ENCODE measurements at places on chromosomes 12 and 14.

DNA sequence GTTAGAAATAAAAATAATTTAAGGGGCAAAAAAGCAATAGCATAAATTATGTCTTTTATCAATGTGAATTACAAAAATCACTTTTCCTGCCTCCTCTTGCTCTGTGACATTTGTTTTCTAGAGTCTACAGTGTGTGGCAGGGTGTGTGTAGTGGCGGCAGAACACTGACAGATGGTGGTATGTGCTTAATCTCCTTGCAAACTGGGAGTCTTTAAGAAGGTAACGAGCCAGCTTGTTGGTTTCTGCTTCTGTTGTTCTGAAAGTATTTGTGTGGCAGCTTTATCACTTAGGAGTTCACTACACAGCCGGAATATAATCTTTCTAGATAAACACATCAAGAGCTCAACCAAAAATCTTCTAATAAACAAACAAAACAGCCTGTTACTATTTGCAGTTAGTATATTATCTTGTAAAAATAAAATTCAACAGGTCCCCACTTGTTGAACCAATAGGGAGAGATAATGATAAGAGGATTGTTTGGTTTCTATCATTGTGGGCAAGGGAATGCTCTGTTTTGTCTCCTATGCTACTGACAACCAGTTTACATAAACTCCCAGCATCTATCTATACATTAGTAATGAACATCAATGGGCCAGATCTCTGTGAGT lies 13.0 kb downstream of the CDKL1 start:
- no peak for DNase-seq

DNA sequence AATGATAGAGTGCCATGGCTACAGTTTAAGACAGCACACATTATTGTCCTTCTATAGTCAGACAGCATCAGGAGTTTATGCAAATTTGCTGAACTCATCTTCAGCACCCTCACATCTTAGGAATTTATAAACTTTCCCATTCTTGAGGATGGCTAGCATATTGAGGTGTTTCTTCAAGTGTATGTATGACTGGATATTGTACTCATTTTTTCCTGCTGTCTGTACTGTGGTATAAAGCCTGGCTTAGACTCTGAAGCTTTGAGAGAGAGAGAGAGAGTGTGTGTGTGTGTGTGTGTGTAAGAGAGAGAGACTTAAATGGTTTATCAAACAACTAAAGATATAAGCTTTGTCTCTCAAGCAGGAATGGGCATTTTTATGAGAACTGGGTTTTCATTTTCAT lies 161.6 kb downstream of the PIK3C2G start:
- no peak for DNase-seq

- no peak for DNase-seq
Measured at GRCh38 chr12:117052386-117053049, 46.7 kb downstream of the TESC start.

- no peak for DNase-seq
Measured at GRCh38 chr14:61271552-61271951, 9.6 kb downstream of the TMEM30B start.

DNA sequence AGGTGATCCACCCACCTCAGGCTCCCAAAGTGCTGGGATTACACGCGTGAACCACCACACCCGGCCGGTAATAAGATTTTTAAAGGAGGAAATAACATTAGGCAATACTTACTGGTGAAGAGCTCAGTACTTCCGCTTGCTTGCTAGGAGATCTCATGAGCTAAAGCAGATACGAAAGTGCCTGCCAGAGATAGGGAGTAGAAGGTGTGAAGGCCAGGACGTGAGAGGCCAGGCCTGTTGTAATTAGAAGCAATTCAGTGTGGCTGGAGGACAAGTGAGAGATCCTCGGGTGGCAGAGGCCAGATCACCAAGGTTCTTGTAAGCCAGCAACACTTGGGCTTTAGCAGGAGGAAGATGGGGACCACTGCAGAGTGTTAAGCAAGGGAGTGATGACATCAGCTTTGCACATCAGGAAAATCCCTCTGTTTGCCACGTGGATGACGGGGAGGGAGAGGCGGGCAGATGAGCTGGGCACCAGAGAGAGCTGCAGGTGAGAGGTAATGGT lies 7.6 kb downstream of the TECPR2 start:
- DNase-seq = no peak

GRCh38 chr14:52538623-52539022 lies 13.7 kb downstream of the TXNDC16 start:
- DNase-seq = no peak

DNA sequence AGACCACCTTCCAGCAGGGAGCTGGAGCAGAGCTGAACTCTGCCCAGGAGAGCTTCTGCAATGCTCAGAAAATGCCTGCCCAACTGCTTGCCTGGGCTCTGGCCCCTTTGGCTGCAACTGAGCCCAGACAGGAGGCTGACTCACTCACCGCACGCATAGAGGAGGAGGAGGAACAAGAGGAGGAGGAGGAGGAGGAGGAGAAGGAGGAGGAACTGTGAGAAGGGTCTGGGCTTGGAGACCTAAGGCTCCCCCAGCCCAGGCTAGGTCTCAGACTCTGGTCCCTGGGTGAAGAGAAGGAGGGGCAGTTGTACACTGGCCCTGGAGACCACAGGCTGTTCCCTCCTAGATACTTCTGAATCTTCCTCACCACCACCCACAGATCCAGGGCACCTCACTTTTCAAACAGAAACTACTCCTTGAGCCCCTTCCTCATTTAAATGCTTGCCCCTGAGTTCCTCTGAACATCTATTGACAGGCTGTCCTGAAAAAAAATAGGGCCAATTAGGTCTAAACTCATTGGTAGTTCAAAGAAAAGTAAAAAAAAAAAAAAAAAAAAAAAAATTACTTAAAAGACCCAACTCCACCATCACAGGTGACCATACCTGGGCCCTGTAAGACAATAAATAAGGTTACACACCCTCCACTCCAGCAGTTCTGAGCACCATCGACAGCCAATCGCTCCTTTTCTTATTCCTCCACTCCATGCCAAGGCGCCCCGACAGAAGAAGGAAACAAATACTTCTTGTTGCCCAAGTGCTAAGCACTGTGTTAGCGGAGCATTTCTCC lies 674 bp downstream of the VDR start:
- no peak for DNase-seq

- DNase-seq = no peak
Measured at GRCh38 chr14:103775506-103775905, 59.9 kb downstream of the ZFYVE21 start.

DNA sequence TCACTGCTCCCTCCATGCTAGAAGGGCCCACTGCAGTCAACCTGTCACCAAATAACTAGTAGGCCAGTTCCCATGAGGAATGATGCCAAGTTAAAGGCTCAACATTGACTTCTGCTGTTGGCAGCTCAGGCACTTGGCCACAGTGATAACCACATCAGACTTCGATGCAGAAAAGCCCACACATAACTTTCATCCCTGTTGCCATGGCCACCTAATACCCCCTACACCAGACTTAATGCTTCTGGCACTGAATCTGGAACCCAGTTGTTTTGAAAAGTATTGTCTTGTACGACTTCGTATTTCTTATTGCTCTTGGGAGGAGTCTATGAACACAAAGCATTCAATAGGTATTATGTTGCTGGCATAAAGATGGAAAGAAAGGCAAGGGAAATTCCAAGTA lies 44.3 kb upstream of the HELB start:
- DNase-seq = no peak

DNA sequence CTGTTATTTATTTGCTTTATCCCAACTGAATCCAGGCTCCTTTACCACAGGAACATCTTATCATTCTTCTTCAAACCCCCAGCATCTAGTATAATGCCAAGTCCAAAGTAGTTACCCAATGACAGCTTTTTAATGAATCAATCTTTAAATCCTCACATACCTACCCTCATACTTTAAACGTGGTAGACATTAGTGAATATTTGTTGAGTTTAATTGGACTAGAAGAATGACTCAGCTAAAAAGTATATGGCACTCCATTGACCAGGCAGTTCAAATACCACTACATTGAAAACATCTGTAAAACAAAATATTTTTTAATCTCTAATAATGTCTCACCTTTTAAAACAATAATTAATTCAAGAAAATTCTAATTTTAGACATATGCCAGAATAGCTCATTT lies 98.1 kb downstream of the ZFC3H1 start:
- no peak for DNase-seq

- DNase-seq = no peak
Measured at GRCh38 chr12:64895526-64895925, 71.1 kb downstream of the TBC1D30 start.

GRCh38 chr12:8829125-8829518 lies 6.7 kb downstream of the A2ML1 start:
- DNase-seq = no peak

- DNase-seq = no peak
Measured at GRCh38 chr12:1628666-1629337, at the start of gene WNT5B. Gene WNT5B, plus strand, starts transcription at chr12:1629231. Its CDS starts 2,124 bp downstream, at chr12:1631355.

- DNase-seq = no peak
Measured at GRCh38 chr12:46217541-46218321, 51.1 kb downstream of the SLC38A1 start.

DNA sequence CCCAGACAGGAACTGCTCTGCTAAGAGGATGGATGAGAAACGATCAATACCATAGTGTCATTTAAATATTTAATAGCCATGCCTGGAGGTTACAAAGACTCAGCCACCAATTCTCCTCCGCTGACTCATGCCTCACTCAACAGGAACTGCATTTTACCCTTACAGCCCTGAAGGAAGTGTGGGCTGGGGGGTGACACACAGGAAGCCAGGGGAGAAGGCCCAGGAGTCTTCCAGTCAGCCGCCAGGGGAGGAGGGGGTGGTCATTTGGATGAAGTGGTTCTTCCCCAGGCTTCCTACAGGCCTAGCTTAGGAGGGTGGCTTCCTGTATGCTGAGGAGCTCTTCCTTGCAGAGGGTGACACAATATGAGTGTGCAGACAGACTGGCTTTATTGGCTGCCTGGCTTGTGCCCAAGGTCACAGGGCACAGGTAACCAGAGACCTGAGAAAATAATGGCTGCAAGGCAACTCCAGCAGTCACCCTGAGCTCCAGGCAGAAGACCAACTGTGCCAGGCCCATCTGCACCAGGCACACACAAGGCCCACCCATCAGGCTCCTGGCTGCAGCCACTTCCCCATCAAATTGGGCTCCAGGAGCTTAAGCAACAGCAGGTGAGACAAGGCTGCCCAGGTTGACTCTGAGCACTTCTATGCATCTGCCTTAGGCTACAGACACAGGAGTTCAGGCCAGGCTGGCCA lies 30.6 kb upstream of the RPLP0 start:
- DNase-seq = peak; percentile 61

- DNase-seq = no peak
Measured at GRCh38 chr14:94660306-94660946, 48.2 kb downstream of the SERPINA3 start.

GRCh38 chr12:91980389-91980821 lies 165.2 kb downstream of the BTG1 start:
- DNase-seq = no peak

DNA sequence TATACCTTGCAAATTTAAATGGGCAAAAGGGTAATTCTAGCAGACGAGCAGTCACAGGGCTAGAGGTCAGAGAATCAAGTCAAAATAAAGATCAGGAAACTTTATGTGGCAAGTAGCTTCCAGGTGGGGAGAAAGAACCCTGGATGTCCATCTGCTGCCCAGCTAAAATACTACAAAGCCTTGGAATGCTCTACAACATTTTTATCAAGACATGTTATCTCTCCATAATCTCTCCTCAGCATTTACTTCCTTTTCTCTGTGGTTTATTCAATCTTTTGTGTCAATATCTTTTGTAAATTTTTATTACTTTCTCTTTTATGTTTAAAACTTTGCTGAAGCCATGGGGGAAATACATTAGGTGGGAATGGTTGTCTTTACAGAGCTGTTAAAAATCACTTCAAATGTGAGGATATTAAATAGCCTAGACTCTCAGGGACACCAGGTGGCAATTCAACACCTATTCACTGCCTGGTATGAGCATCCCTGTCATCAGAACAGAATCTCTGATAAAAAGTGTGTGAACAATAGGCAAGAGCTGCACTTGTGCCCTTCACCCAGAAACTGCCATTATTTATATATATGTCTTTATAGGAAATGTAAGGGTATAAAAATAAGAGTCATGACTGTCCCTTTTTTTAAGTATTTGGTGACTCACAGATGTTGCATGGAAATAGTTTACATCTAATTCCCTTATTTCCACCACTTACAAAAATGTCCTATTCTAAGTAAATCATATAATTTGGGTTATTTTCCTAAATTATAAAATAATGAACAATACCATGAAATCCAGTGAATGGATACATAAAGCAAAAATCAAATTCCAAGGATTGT lies 152.9 kb downstream of the EPS8 start:
- DNase-seq = no peak

DNA sequence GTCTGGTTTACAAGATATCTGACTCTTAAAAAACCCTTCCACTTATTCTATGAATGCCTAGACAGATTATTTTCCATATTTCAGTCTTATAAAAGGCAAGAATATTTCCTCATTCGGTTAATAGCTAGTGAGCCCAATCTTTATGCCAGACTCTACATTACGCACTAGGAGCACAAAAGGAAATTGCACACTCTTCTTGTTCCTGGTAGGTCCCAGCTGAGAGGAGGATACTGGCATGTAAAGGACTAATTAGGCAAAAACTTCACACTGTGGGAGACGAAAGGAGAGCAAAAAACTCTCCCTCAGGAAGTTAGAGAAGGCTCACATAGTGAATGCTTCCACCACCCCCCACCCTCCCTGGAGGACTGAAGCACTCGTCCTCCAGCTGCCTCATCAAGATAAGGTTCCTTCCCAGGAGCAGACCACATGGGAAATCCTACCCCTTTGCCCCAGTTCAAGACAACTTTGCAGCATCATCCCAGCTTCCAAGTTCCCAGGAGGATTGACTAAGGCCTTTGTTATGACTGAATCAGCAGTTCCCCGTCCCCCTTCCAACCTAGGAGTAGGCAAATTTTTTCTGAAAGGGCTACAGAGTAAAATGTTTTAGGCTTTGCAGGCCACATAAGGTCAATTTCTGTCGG lies 14.5 kb downstream of the CAPZA3 start:
- DNase-seq = peak; percentile 1

DNA sequence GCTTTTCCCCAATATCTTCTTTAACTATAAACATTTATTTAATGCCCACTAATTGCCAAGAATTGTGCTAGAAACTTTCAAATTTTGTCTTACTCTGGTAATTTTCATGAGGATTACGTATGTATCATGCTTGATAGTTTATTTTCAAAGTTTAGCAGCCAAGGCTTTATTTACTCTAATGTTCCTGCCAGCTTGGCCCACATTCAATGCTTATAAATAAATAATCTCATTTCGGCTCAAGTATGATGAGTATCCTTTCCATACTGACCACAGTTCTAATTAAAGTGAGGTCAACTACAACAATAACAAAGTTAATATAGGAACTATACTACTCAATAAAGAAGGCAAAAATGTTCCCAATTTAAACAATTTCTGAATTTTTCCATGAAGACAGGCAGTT lies 259.2 kb downstream of the MED13L start:
- no peak for DNase-seq
